CD4-positive, alpha-beta memory T cell (primary cell): ENCODE measurements at places on chromosomes 12 and 14.

DNA sequence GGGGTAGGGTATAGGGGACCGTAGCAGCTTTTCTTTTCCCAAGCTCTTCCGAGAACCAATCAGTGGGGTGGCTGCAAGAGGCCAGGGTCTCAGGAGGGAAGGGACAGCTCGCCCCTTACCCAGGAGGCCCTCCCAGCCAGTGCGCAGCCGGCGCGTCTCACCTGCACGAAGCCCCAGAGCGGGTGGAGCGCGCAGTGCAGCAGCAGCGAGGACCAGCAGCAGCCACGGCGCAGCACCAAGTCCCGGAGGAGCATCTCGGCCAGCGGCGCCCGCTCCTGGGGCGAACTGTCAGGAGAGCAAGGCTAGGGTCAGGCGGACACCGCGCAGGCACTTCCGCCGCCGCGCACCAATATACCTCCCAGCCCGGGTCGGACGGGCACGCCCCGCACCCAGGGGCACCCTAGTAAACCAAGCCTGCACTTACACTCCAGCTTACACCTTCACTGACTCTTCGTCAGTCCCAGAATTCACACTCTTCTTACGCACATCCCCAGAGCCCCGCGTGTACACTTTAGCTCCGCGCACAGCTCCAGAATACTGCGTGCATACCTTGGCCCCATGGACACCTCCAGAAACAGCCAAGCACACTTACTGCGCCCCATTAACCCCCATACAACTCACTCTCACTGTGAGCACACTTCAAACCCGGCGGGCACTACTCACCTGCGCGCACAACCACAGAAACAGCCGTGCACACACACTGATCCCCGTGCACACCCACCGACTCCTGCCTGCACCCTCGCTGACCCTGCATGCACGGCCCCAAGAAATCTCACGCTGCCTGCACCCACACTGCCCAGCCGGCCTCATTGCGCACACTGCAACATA, 606 bp downstream of the PRIMA1 start:
- no peak for DNase-seq

- no peak for DNase-seq
These were observed 4.4 kb downstream of the ZFP36L1 start for GRCh38 chr14:68788275-68788995.

DNA sequence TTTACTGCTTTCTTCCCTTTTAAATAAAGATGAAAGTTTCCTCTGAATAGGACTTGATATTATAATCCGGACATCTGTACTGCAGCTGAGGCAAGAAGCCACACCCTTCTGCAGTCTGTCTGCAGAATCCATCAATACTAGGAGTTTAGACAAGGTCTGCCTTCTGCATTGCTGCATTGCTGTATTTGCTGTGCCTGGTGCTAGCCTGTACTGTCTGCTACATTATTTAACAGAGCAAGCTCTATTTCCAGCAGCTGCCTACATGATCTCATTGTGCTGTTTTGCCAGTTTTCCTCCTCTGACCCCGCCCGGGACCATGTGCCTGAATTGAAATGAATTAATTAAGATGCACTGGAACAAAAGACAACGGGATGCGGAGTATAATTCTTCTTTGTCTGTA, 1.7 kb downstream of the TUBA1A start:
- DNase-seq, result peak; percentile 32

DNA sequence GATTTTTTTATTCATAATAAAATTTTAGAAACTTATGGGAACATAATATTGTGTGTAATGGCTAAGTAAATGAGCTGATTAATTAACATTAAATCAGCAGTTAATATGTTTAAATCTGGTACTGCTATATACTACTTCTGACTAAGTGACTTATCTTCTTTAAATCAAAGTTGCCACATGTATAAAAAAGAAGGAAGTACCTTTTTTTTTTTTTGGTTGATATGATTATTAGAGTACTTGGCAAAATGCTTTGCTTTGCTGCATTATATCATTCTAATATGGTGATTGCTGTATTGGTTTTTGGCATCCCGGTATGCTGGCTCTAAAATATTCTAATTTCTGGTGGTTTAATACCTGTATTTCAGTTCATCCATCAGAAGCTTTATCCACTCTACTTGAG, 319.1 kb upstream of the RGS6 start:
- no peak for DNase-seq

GRCh38 chr12:47360771-47361388, 281.1 kb upstream of the AMIGO2 start:
- DNase-seq, result peak; percentile 75

DNA sequence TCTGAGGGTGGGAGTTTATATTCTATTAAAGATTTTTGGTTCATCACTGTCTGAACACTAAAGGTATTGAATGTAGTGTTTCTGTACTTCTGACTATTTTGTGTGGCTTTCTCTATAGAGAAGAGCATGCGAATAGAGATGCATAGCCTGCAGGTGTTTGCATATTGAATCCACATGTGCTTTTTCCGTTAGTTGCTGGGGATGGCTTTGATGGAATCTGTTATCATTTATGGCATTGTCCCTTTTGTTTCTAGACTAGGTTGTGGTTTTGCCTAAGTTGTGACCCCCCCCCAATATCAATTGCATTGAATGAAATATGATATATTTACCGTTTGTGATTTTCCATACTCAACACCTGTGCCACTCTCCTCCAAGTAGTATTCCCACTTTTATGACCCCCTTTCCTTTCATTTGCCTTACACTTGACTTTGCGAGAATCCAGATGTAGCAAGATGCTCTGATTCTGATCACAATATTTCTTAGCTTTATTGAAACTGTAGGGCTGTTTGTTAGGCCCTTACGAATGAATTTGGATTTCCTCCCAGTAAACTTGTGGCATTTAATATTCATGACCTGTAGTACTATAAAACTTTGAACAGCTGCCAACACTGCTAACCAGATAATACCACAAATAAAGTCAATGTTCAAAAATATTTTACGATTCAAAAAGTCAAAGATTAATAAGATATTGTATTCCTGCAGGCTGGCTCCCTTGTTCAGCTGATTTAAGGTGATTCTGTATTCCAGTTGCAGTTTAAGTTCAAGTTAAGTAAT, 176.4 kb downstream of the TMTC2 start:
- no peak for DNase-seq

DNA sequence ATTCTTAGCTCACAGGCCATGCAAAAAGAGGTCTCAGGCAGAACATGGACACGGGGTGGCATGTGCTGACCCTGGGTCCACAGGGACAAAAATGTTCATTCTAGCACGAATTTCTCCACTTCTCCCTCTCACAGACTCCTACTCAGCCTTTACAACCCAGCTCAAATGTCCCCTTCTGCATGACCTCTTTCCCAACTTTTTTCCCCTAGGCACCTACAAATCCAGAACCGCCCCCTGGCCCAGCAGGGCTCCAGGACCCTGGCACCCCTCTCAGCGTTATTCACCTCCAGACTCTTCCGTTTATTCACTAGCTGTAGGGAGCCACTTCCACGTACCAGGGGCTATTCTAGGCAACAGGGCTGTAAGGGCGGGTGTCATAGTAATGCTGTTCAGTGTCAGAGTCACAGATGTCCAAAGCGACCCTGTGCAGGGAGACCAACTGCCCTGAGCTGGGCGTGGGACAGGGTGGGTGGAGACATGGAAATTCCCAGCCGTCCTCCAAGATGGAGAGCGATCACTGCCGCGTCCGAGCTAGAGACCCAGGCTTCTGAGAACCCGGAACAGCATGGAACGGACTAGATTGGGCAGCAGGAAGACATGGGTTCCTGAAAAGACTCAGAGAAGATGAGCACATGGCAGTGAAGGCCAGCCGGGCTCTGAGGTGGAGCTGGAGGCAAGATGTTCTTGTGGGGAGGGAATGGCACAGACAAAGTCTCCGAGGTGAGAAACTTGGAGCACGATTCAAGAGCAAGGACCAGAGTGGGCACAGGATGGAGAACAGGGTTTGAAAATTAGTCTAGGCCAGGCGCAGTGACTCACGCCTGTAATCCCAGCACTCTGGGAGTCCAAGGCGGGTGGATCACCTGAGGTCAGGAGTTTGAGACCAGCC, 274.9 kb upstream of the RTL1 start:
- DNase-seq, result no peak

GRCh38 chr12:130713581-130713991, 2.5 kb downstream of the RIMBP2 start:
- no peak for DNase-seq

GRCh38 chr14:22556990-22557623, 31.9 kb downstream of the DAD1 start:
- peak; percentile 87 for DNase-seq
